ENCODE measurements at places on chromosomes 2 and 18. TPM values are rescaled to one million over a fixed set of nuclear protein-coding genes. Genes with fewer than 3 reads are reported as not detected.

HS6ST1 gene
- total RNA-seq = 13.0 TPM

ANO7 gene
- 0.45 TPM for total RNA-seq

SFTPB gene
- not detected for total RNA-seq

IL36A gene
- total RNA-seq = 0.09 TPM

DSEL gene
- total RNA-seq = 7.8 TPM

FOXD4L1 gene
- total RNA-seq = not detected

UGT1A10 gene
- total RNA-seq = not detected

GCG gene
- not detected for total RNA-seq

CLEC4F gene
- total RNA-seq = not detected

B3GNT7 gene
- 0.09 TPM for total RNA-seq

CASP10 gene
- total RNA-seq = 21.8 TPM

COX7A2L gene
- total RNA-seq = 147 TPM

NXPH2 gene
- not detected for total RNA-seq

GNAL gene
- total RNA-seq = 0.47 TPM

CXXC1 gene
- 45.2 TPM for total RNA-seq

SIX3 gene
- total RNA-seq = not detected

NDC80 gene
- total RNA-seq = 9.8 TPM

CYS1 gene
- 0.19 TPM for total RNA-seq

RPIA gene
- 16.1 TPM for total RNA-seq

PKDCC gene
- 2.2 TPM for total RNA-seq

SOWAHC gene
- 2.6 TPM for total RNA-seq

RAD51AP2 gene
- not detected for total RNA-seq

PRSS56 gene
- total RNA-seq = not detected

SERPINB12 gene
- total RNA-seq = not detected

NLRC4 gene
- total RNA-seq = not detected

HRH4 gene
- total RNA-seq = not detected

HAAO gene
- 0.09 TPM for total RNA-seq

ACVR1C gene
- not detected for total RNA-seq

SERPINE2 gene
- 7.2 TPM for total RNA-seq

SLC4A5 gene
- 0.09 TPM for total RNA-seq

GKN1 gene
- not detected for total RNA-seq

ITGB6 gene
- not detected for total RNA-seq

INHA gene
- total RNA-seq = 0.19 TPM

TUBB8B gene
- total RNA-seq = not detected

CABYR gene
- 1.6 TPM for total RNA-seq

DYSF gene
- total RNA-seq = 87.3 TPM

DSC2 gene
- total RNA-seq = under 0.01 TPM

PPP1R1C gene
- not detected for total RNA-seq

SUMO1 gene
- total RNA-seq = 96.3 TPM

PSMA8 gene
- total RNA-seq = not detected

FBXO48 gene
- total RNA-seq = 0.28 TPM

MPP4 gene
- 8.9 TPM for total RNA-seq

MARCHF4 gene
- 7.2 TPM for total RNA-seq

CCDC85A gene
- 11.2 TPM for total RNA-seq

UGT1A8 gene
- total RNA-seq = not detected

PROM2 gene
- total RNA-seq = 0.19 TPM

ZBTB7C gene
- total RNA-seq = not detected

GPR75 gene
- 1.3 TPM for total RNA-seq

RRM2 gene
- total RNA-seq = 17.1 TPM

SRD5A2 gene
- total RNA-seq = not detected

FAM110C gene
- not detected for total RNA-seq

SNED1 gene
- 23.2 TPM for total RNA-seq

NEURL3 gene
- not detected for total RNA-seq

ESPNL gene
- not detected for total RNA-seq

RFTN2 gene
- 3.8 TPM for total RNA-seq

PLEK gene
- 0.09 TPM for total RNA-seq

GATA6 gene
- total RNA-seq = 15.4 TPM

Measured in endothelial cell of coronary artery (primary cell).